ENCODE measurements at places on chromosomes 4 and X. TPM values are rescaled to one million over a fixed set of nuclear protein-coding genes. Genes with fewer than 3 reads are reported as not detected.

- no peak for DNase-seq
Observed at GRCh38 chr4:83212041-83212851, 72.4 kb downstream of the COQ2 start.

- DNase-seq, result no peak
Observed at GRCh38 chr4:88807499-88807898, 109.9 kb upstream of the NAP1L5 start.

DNA sequence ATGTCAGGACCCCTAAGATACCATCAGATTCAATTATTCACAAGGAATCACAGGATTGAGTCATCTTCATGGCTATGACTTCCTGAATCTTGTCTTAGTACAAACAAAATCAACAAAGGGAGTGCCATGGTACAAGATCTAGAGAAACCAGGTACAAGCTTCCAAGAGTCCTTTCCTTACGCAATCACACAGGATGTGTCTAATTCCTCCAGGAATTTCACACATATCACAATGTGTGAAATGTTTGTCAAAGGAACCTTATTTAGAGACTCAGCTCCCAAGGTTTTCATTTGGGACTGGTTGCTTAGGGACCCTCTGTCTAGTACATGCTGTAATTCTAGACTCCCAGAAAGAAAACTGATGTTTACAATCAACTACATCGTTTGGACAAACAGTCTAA lies 83.0 kb downstream of the MAB21L2 start:
- no peak for DNase-seq

- DNase-seq, result no peak
Observed at GRCh38 chr4:39823191-39823590, 125.3 kb downstream of the UBE2K start.

DNA sequence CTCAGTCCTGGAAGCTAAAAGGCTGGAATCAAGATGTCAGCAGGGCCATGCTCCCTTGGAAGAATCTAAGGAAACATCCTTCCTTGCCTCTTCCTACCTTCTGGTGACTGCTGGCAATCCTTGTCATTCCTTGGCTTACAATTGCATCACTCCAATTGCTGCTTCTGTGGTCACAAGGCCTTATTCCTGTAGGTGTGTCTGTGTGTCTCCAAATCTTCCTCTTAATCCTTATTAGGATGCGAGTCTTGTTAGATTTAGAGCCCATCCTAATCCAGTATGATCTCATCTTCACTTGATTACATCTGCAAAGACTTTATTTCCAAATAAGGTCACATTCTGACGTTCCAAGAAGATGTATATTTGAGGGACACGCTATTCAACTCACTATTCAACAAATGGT lies 52.2 kb downstream of the SMIM20 start:
- DNase-seq, result no peak

DNA sequence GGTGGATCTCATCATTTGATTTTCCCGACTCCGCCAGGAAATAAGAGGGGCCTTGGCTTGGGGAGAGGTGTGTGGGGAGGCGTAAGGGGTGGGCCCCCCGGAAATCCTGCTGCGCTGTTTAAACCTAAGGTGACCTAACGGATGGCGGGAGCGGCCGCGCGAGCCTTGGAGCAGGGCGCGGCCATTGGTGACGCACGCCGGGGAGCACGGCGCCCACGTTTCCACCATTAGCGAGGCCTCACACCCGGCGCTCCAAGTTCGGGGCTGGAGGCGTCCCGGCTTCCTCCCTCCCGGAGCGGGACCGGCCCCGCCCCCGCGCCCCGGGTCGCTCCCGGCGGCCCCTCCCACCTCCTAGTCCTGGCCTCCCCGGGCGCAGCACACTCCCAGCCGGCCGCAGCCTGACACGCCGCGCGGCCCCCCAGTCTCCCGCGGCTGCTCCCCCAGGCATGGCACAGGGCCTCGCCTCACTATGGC lies at the start of gene SMS:
Gene SMS, plus strand, starts transcription at position 354 of the 474 bp plus-strand sequence. Its CDS starts 116 bp downstream, at position 470.
- DNase-seq, result peak; percentile 92

- peak; percentile 93 for DNase-seq
Observed at GRCh38 chrX:73851014-73852009, 288.3 kb downstream of the CHIC1 start.

DNA sequence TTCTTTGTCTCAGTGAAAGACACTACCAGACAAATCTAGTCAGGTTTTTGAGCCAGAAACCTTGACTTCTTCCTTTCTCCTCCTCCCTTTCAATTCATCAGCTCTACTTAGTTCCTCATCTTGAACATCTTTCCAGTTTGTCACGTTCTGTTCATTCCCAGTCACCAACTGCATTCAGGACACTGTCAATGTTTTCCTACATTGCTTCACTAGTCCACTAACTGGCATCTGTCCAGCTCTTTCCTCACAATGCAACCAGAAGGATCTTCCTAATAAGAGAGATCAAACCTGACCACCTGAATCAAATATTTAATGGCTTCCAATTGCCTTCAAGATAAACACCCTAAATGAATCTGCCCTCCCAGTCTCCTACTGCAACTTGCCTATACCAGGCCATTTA lies 52.5 kb downstream of the SYNPO2 start:
- no peak for DNase-seq

DNA sequence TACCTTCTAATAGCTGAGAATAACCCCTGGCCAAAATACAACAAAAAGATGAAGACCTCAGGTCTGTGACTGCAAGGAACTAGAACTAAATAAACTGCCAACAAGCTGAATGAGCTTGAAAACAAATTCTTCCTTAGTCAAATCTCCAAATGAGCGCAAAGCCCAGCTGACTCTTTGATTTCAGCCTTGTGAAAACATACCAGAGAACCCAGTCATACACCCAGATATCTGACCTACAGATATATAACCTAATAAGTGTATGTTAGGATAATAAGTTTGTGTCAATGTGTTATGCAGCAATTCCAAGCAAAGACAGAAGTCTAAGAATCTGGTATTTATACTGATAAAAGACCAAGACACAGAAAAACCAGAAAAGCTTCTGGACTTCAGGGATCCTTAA lies 38.0 kb upstream of the ADGRL3 start:
- no peak for DNase-seq

GRCh38 chrX:131778269-131779218 lies 234.7 kb downstream of the OR13H1 start:
- no peak for DNase-seq

DNA sequence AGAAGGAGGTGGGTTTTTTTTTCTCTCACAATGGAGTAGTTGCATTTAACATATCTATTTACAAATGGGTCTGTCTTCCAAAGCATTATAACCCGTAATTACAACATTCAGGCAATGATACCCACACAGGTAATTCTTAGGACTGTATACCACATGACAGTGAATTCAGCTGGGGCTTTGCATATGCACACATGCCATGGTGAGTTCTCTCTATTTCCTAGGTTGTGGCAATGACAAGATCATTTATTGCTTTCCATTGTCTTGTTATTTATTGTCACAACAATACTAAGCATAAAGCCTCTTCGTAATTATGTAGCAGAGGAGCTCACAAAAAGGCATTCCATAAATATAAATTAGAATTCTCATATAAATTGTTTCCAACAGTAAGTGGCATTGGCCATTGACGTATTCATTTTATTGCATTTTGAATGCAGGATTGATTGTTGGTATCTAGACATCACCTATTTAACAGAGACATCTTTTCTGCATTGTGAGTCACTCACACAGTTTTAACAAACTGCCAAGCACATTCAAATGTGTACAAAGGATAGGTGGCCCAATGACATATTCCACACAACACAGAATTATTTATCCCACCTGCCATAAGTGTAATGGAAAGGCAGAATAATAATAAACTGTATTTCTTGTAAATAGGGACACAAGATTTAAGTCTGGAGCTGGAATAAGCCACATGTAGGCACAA lies 390.7 kb upstream of the GALNT7 start:
- no peak for DNase-seq

DNA sequence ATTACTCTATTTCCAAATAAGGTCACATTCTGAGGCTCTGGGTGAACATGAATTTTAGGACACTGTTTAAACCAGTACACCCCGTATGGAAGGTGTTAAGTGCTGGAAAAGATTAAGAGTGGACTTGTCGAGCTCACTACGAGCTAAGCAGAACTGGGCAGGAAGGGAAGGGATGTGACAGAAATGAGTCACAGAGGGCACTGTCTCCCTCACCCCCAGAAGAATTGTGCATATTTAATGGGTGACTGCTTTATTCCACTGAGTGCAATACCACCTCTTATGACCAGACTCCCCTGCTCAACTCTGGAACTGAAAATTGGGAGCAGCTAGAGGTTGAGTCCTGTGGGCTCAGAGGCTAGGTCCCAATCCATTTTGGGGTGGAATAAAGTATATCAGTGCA lies 187.4 kb upstream of the RPS6KA3 start:
- no peak for DNase-seq

GRCh38 chr4:44256414-44256813 lies 192.2 kb downstream of the KCTD8 start:
- DNase-seq, result no peak

Gene PDGFC
- 16.9 TPM for total RNA-seq

Gene PRSS12
- not detected for total RNA-seq

Gene GRIA3
- 5.4 TPM for total RNA-seq

Gene TLL1
- total RNA-seq, result 6.0 TPM

Gene RRH
- not detected for total RNA-seq

Gene EDA2R
- total RNA-seq, result 0.74 TPM

Data from right cardiac atrium (tissue), 5 donors.